Keratinocyte (primary cell): ENCODE measurements at places on chromosomes 5 and 9.

DNA sequence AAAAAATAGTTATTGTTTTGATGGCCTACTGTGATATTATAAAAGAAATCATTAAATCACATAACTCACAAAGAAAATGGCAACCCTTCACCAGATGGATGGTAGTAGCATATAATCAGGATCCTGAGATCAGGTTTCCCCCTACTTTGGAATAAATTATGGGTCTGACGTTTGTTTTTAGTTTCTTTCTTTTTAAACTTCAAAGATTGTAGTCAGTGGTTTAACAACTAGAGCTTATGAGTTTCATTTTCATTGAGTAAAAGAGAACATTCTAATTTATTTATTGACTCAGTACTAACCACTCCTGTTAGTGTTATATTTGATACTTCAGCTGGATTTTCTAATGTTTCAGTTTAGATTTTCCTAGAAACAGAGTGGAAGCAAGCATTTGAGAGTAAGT is 218.0 kb upstream of the PCSK5 start:
- DNase-seq = no peak

GRCh38 chr5:138336952-138337684 is 948 bp upstream of the FAM53C start:
- no peak for DNase-seq

GRCh38 chr5:123810253-123810652 is 298.3 kb downstream of the CSNK1G3 start:
- no peak for DNase-seq

GRCh38 chr5:15601853-15602252 is 101.9 kb downstream of the FBXL7 start:
- no peak for DNase-seq

DNA sequence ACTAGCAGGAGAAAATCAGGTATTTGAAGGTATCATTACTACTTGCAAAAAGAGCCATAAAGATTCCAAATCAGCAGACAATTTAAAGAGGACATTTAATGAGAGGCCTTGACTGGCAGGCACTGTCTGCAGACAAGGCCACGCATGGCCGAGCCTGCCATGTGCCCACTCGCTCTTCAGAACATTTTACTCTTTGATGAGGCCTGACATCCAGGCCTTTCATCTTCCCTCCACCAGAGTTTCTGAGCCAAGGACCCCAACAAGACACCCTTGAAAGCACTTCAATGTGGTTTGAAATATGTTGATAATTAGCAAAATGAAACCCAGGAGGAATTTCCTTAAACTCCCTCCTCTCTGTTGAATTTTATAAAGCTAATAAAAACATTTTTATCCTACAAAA is 16.4 kb downstream of the AK8 start:
- no peak for DNase-seq
